ENCODE measurements at places on chromosomes 4 and X.

GRCh38 chrX:149762696-149763614 is 10.9 kb upstream of the HSFX1 start:
- DNase-seq, result no peak

GRCh38 chr4:188639479-188640100 is 500.3 kb downstream of the TRIML1 start:
- no peak for DNase-seq

- DNase-seq, result no peak
Observed at GRCh38 chr4:17058536-17058915, 160.1 kb upstream of the LDB2 start.

- DNase-seq, result no peak
Observed at GRCh38 chrX:110699109-110699508, 96.5 kb downstream of the CHRDL1 start.

DNA sequence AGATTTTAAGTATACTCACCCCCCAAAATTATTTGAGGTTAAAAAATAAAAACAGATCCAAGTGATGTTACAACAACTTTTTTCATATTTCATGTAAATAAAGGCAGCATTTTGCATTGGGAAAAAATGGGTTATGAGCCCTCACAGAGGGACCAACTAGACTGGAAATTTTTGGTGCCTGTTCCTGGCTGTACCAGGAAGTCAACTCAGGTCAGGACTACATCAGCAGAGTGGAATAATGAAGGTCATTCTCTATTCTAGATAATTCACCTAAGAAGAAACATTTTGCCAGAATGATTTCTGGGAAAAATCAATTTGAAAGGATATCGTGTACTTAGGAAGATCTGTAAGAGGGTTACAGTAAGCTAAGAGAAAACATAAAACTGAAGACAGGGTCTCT is 66.8 kb downstream of the CORIN start:
- DNase-seq, result no peak

DNA sequence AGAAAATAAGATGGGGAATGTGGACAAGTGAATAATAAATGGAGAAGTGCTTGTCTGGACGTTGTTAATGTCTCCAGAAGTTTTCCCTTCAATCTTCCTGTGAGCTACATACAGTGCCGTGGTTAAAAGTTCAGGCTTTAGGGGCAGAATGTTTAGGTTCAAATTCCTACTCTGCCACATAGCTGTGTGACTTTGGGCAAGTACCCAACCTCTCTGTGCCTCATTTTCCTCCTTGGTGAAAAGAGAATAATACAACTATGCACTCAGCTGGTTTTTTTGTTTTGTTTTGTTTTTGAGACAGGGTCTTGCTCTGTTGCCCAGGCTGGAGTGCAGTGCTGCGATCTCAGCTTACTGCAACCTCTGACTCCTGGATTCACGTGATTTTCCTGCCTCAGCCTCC is 143.5 kb downstream of the CHIC2 start:
- no peak for DNase-seq

- DNase-seq, result no peak
Observed at GRCh38 chrX:115563633-115564162, 2.7 kb downstream of the PLS3 start.

- DNase-seq, result no peak
Observed at GRCh38 chr4:141643557-141643956, 7.2 kb downstream of the IL15 start.

GRCh38 chr4:153799694-153800074 is 10.8 kb upstream of the SFRP2 start:
- DNase-seq, result no peak

GRCh38 chrX:72276478-72276953 is 532 bp downstream of the RPS4X start:
- DNase-seq, result no peak

DNA sequence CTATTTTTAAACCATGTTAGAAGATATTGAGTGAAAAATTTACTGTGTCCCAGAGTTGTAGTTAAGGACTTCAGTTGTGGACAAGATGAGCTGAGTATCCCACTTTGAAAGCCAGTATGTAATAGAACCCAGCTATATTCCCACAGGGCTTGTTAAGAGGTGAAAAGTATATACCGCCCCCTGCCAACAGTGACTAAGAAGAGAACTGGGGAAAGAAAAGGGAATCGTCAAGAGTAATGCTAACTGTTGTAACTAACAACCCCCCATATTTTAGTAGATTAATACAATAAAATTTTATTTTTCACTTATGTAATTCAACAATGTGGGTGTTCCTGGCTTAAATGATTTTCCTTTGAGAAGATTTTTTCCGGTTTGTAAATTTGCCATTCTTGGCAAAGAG is 250.4 kb upstream of the GIMD1 start:
- no peak for DNase-seq

DNA sequence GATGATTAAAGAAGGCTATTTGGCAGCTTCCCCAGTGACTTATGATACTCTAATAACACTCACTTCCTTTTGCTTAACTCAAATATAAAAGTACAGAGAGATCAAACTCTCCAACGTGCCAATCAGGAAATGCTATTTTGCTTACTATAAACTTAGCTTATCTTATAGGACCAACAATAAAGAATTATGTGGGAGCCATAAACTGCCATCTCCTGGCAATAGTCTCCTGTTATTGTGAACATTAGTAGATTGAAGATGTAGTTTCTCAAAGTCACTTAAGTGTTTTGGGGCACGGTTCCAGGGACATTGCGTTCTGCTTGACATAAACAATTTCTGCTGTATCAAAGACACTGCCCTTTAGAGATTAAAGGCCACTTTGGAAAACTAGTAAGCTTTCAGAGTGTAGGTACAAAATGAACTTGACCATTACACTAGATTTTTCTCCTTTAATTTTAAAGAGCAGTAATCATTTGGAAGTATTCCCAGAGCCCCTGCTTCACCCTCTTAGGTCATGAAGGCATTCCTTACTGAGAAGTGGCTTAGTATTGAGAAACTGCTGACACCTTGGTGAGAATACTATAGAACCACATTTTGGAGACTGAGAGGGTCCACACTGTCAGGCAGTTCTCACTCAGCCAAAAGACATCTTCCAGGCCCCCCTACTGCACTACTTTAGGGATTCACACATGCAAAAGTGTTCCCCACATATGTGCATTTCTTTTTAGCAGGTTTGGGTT is 51.9 kb downstream of the MAOA start:
- DNase-seq, result no peak

GRCh38 chr4:7357323-7357722 is 77.4 kb downstream of the PSAPL1 start:
- DNase-seq, result no peak

- no peak for DNase-seq
Observed at GRCh38 chr4:167232805-167233684, 1.2 kb downstream of the SPOCK3 start.

- no peak for DNase-seq
Observed at GRCh38 chr4:158811216-158811540, 42.4 kb downstream of the FNIP2 start.

GRCh38 chr4:152946446-152946845 is 10.3 kb downstream of the FHDC1 start:
- no peak for DNase-seq
